ENCODE measurements at places on chromosomes 12 and 14.

- DNase-seq = no peak
Observed at GRCh38 chr14:22291406-22291805, 297.6 kb downstream of the DAD1 start.

DNA sequence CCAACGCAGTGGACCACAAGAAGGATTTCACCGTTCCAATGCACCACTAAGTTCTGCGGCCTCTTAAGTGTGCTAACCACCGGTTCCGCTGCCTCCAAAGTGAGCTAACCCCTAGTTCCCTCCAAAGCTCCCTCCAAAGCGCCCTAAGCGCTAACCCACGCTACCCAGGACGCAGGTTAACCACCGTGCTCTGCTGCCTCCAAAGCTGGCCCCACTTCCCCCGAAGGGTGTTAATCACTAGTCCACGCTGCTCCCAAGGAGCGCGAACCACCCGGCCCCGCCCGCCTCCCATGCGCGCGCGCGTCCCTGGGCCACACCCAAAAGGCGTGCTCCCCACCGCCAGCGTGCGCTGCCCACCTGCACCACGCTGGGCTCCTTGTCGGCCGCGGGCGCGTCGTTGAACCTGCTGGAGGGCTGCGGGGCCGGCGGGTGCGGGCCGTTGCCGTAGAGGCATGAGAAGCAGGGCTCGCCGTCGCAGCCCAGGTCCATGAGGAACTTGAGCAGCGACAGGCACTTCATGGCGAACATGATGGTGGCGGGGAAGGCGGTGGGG is 11.7 kb downstream of the FAM181A start:
- no peak for DNase-seq

DNA sequence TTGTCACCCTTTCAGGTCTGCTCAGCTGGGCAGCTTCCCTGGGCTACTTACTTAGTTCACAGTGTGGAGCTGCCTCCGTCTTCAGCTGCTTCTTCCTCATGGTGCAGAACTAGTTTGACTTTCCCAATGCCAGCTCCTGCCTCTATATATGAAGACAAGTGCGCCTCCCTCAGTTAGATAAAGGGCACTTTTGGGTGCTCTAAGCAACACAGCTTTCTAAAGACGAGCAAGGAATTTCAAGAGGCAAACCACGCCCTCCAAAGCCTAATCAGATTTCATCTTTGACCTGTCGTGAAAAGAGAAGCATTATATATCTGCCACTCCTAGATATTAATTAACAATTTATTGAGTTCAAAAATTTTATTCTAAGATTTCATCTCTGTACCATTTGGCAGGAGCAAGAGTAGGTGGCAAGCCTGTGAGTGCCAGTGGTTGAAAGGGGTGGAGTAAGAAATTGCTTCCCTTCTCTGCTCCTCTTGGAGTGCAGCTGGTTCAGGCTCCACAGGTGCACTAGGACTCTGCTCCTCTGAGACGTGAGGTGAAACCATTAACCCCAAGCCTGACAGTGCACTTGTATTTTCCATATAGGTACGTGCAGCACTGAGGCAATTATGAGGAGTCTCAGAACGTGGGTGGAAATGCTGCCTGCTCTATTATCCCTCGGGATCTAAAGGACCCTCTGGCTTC is 2.1 kb upstream of the SLC11A2 start:
- DNase-seq = no peak

DNA sequence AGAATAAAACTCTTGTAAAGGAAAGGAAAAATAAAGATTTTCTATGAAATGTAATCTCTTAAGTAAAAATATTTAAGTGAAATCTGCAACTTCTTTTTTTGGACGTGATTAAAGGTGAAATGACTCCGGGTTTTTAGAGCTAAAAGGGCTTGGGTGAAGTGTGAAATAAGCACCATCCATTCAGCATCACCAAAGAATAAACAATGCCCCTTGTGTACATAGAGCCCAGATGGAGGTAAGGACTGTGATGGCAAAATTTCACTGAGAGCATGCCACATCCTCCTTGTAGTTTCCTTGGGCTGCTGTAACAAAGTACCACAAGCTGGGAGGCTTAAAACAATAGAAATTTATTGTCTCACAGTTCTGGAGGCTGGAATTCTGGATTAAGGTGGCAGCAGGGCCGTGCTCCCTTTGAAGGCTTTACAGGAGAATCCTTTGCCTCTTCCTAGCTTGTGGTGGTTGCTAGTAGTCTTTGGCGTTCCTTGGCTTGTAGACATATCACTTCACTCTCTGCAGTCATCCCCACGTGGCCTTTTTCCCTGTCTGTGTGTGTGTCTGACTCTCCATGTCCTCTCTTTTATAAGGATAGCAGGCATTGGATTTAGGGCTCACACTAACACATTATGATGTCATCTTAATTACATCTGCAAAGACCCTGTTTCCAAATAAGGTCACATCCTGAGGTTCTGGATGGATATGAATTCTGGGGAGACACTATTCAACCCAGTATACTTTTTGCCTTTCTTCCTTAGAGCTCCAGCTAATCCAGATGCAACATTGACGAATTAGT is 24.2 kb downstream of the ZNF664 start:
- no peak for DNase-seq

DNA sequence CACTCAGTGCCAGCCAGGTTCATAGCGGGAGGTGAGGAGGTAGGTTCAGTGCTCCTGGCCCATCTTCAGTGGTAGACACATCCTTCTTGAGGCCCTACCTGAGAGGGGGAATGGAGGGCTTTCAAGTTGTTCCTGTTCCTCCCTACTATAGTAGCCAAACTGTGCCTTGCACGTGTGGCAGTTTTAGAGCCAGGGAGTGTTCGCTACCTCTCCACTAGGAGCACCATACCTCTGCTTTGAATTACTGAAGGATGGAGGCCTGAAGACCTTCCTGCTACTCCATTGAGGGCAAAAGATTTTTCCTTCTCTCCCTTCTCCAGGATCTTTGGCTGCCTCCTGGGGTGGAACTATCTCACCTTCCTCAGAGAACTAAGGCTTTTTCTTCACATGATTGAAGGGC is 5.9 kb upstream of the ALG10 start:
- no peak for DNase-seq

- DNase-seq = peak; percentile 83
Observed at GRCh38 chr14:103541709-103542604, 13.0 kb downstream of the TRMT61A start.

GRCh38 chr12:5033883-5034282 is 9.8 kb upstream of the KCNA5 start:
- DNase-seq = no peak

GRCh38 chr14:52918486-52918885 is 32.4 kb downstream of the FERMT2 start:
- no peak for DNase-seq

- peak; percentile 83 for DNase-seq
Observed at GRCh38 chr12:63955831-63956666, 111.5 kb downstream of the SRGAP1 start.

DNA sequence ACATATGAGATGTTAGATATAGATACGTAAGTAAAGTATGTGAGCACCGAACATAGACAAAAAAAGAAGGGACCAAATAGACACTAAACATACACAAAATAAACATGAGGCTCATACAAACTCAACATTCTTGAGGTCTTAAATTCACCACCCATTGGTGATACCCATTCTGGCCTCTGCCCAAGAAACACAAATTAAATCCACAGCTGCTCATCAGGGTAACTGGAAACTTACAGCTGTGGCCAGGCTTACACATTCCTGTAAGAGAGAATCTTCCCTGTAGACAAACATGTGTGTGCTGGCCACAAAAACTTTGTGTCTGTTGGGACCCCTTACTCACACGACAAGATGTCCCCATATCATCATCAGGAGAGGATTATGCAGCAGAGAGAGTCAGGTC is 22.4 kb downstream of the MAGOHB start:
- DNase-seq = no peak

DNA sequence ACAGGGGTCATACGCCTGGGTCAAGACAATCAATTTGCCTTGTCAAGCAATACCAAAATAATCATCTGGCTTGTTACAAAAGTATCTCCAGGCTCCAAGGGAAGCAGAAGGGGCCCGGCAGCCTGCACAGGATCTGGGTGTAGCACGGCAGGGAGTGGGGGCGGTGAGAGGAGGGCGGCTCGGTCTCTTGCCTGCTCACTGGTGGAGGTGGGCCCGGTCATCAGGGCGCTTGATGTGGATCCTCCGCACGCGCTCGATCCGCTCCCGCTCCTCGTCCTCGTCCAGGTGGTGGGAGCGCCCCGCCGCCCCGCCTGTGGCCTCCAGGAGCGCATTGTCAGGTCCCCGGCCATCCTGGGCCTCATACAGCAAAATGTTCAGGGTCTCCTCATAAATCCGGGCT is 25.7 kb downstream of the KCTD10 start:
- no peak for DNase-seq

Measured in sigmoid colon (tissue), 7 donors.